Cerebellar nuclear complex (tissue), 1 donor: ENCODE measurements at places on chromosomes 1 and 21.

DNA sequence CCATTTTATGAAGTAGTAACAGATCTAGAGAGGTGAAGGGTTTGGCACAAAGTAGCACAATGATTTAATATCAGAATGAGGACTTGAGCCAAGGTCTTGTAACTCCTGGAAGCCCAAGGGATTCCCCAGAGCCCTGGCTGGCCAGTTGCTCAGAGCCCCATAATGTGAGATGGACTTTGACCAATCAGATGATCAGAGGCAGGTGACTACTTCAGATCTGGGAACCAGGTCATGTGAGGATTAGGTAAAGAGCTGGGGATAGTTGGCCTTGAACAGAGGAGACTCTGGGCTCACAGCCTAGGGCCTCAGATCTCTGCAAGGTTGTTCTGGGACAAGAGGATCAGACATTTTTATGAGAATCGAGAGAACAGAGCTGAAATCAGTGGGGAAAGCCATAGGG lies 18.9 kb downstream of the SHISAL2A start:
- DNase-seq: no peak

DNA sequence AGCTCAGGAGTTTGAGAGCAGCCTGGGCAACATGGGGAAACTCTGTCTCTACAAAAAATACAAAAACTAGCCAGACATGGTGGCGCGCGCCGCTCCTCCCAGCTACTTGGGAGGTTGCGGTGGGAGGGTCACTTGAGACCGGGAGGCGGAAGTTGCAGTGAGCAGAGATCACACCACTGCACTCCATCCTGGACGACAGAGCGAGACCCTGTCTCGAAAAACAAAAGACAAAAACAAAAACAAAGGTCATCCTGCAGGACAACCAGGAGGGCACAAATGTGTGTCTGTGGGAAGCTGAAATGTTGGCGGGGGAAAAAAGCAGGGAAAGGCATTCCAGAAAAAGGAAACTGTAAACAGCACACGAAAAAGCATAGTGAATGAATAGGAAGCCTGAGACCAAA lies 104.1 kb upstream of the HNRNPU start:
- DNase-seq: no peak

- DNase-seq: no peak
Measured at GRCh38 chr1:6294080-6294889, 33.4 kb upstream of the GPR153 start.

- DNase-seq: no peak
Measured at GRCh38 chr1:8464377-8464776, 146.5 kb downstream of the SLC45A1 start.

DNA sequence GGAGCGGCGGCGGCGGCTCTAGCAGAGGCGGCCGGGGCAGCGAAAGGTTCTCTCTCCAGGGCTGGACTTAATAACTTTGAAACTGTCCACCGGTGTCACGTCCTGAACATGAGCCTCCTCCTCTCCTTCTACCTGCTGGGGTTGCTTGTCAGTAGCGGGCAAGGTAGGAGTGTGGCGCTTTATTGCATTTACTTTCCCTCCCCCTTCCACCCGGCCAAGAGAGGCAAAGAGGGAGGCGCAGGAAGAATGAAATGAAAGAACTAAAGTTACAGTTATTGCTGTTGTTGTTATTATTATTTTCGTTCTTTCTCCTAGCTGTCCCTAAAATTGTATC lies 214 bp downstream of the NCAM2 start:
- no peak for DNase-seq

- no peak for DNase-seq
Measured at GRCh38 chr1:226582966-226583365, 34.4 kb downstream of the STUM start.

DNA sequence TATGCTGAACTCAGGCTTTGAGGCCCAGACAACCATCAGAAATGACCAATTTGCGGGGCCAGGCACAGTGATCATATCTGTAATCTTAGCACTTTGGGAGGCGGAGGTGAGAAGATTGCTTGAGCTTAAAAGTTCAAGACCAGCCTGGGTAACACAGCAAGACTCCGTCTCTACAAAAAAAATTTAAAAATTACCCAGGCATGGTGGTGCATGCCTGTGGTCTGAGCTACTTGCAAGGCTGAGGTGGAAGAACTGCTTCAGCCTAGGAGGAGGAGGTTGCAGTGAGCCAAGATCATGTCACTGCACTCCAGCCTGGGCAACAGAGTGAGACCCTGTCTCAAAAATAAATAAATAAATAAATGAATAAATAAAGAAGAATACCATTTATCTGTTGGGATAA lies 156.5 kb downstream of the EIF4G3 start:
- DNase-seq: no peak

DNA sequence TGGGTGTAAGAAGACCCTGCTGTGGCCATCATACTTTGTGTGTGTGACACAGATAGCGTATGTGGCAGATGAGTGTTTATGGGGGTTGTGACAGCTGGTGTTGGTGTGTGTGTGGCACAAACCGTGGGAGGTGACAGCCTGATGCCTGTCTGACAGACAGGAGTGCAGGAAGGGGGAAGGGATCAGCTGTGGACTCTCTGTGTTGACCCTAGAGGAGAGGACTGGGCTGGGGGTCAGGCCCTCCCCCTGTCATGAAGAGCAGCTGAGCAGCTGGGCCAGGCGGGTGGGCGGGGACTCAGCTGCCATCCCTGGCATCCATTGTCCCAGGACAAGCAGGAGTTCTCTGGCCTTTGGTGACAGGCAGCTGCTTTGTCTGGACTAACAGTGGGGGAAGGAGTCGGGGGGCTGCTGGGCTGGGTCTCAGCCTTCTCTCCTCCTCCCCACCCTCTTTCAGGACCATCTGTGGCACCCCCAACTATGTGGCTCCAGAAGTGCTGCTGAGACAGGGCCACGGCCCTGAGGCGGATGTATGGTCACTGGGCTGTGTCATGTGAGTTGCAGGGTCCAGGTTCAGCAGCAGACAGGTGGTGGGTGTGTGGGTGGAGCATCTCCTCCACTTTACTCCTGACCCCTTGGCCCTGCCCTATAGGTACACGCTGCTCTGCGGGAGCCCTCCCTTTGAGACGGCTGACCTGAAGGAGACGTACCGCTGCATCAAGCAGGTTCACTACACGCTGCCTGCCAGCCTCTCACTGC lies 2.3 kb downstream of the PLK3 start:
- DNase-seq: no peak

DNA sequence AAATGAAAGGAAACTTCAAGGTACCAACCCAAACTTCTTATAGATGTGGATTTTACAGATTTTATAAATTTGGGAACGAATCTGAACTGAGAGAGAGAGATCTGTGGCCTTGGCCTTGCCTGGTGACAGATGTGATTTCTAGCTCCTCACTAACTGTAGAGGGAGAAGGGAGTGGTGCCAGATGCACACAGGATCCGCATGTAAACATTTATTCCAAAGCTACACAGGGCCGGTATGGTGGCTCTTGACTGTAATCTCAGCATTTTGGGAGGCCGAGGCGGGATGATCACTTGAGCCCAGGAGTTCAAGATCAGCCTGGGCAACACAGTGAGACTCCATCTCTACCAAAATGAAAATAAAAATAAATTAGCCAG lies 77.1 kb downstream of the PGBD5 start:
- no peak for DNase-seq

DNA sequence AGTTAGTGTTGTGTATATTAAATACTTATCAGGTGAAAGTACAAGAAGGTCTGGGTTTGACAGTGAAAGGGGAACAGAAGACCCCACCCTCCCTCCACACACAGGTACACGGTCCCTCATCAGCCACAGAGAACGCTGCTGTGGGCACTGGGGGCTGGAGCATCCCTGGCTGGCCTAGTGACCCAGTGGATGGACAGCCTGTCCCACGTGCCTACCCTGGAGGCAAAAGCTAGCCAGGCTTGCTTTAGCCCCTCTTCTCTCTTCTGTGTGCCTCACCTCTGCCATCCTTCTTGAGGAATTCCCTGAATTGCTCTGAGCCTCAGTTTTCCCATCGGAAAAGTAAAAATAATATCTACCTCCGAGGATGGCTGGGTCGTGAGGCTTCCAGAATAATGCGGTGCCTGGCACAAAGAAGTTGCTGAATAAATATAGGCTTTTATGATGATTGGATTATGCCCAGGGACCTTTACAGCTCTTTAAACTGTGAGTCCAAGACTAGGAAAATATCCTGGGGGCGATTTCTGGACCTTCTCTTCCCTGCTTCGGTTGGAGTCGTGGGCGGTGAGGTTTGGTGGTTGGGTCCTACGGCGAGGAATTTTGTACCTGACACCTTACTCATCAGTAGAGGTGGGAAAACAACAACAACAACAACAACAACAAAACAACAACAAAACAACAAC lies 918 bp downstream of the IFNLR1 start:
- DNase-seq: no peak

DNA sequence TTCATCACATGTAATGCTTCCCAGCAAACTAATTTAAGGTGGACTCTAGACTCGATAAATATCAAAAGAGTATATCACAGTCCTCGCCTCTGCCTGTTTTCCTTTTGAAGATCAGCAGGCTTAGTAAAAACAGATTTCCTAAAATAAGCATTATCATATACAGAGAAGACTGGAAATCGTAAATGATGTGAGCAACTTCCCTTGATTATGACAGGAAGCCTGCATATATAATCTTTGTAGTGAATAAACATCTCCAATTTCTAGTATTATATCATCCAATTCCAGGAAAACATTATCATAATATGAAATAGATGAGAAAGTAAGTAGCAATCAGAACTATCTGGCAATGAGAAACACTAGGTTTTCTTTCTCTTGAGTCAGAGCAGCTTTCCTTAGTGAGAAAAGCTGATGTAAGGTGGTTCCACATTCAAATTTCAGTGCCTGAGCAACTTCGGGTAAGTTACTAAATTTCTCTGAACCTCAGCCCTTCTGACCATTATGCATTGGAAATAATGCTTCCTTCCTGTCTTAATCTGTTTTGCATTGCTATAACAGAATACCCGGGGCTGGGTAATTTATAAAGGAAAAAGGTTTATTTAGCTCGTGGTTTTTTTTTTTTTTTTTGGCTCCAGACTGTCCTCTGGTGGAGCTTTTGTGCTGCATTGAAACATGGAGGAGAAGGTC lies 12.6 kb upstream of the POU2F1 start:
- no peak for DNase-seq

GRCh38 chr1:19342062-19342750 lies 30.1 kb downstream of the SLC66A1 start:
- no peak for DNase-seq

GRCh38 chr1:33433509-33434362 lies 2.8 kb upstream of the PHC2 start:
- DNase-seq: no peak

DNA sequence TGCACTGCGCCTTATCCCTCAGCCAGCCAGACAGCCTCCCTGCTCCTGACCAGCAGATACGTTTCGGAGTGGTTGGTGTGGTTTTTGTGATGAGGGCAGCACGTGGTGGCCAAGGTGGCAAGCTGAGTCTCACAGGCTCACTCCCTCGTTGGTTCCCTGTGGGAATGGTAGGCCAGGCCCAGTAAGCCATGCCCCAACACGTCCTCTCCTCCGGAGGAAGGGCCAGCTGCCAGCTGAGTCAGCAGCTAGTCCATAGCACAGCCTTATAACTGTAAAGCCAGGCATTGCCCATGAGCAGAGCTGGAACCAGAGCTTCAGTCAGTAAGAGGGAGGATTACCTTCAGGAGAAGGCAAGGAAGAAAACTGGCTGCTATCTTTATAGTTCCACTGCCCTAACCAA lies 29.5 kb downstream of the SZRD1 start:
- no peak for DNase-seq

DNA sequence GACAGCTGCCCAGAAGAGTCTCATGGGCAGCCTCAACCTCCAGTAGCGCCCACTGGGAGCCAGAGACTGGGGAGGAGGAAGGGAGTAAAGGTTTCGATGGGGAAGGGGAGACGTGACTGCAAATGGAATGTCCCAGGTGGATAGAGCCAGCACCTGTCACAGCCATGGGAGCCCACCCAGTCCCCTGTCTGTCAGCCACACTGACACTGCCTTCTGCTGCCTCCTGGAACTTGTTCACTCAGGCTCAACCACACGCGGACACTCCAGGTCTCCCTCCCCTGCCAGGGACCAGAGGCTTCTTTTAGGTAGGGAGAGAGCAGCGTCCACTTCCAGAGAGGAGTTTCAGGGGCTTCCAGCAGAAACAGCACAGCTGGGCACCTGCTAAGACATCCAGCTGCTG lies 346.3 kb downstream of the NPHP4 start:
- no peak for DNase-seq

DNA sequence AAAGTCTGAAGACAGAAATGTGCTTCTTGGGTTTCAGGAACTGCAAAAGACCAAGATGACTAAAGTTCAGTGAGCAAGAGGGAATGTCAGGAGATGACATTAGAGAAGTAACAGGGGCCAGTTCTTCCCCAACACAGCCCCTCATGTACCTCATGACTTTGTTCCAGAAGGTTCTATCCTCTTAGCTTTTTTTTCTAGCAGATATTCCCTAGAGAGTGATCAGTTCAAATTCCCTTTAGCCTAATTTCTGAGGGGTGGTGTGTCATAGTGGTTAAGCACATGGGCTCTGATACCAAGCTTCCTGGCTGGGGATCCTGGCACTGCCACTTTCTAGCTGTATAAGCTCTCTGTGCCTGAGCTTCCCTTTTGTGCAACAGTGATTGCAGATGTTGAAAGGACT lies 108.0 kb downstream of the LBR start:
- no peak for DNase-seq

DNA sequence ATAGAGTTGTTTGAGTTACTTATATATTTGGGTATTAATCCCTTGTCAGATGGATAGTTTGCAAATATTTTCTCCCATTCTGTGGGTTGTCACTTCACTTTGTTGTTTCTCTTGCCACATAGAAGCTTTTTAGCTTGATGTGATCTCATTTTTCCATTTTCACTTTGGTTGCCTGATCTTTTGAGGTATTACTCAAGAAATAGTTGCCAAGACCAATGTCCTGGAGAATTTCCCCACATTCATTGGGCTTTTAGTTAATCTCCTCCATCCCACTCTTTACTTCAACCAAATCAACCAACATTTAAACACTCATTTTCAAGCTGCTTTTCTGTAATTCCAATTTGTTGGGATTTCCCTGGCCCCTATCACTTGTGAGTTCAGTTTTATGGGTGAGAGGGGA lies 69.0 kb downstream of the LEPR start:
- DNase-seq: no peak

DNA sequence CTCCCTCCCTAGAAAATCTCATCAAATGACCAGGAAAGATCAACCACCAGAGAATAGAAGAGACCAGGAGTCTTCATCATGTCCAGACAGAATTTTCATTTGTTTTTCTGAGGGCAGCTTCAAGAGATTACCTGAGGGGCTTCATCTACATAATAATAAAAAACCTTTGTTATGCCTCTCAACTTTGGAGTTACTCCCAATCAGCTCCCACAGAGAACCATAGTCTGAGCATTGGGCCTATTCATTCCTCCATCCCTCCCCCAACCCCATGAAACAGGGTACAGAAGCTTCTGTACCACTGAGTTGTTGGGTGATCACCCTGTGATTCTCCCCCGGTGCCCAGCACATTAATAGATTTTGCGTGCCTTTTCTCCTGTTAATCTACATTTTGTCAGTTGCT lies 53.3 kb upstream of the PRRC2C start:
- DNase-seq: no peak
